Thoracic aorta endothelial cell (primary cell): ENCODE measurements at places on chromosomes 3 and 15. TPM values are rescaled to one million over a fixed set of nuclear protein-coding genes. Genes with fewer than 3 reads are reported as not detected.

The LOXL1 gene
- 1.5 and 4.4 TPM in 2 replicates for total RNA-seq

The DNAH12 gene
- total RNA-seq: under 0.01 and 0.14 TPM in 2 replicates

The TTBK2 gene
- total RNA-seq: 14.1 and 14.9 TPM in 2 replicates

The LSMEM2 gene
- total RNA-seq: not detected in 2 replicates

The POTEB3 gene
- not detected in 2 replicates for total RNA-seq

The TGM5 gene
- not detected in 2 replicates for total RNA-seq

The ASB14 gene
- not detected in 2 replicates for total RNA-seq
